ENCODE measurements at places on chromosomes 5 and 9. TPM values are rescaled to one million over a fixed set of nuclear protein-coding genes. Genes with fewer than 3 reads are reported as not detected.

DNA sequence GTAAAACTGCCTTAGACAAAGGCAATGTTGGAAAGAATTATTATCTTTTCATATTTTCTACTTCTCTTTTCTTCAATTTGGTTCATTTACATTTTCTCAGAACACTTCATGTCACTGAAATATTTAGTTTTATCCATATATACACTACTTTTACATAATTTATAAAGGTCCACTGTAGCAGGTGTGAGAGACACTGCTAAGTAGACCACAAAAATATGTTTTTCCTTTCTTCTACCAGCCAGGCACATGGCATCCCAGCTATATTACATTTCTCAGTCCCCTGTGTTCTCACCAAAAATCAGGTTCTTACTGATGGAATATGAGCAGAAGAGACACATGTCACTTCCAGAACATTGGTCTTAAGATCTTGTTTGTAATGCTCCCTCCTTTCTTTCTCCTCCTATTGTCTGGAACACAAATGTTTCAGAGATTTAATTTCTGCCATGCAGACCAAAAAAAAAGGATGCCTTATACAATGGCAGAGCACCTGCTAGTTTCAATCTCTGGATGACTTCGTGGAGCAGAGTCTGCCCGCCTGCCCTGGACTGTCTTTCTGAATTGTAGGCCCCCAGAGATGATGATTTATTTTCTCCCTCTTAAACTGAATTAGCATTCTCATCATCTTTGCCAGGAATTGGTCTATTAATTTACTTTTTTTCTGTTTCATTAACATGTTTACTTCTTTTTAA, 125.4 kb upstream of the ACOT12 start:
- no peak for DNase-seq

- no peak for DNase-seq
Observed at GRCh38 chr5:120465436-120465961, 1.4 kb downstream of the PRR16 start.

GRCh38 chr9:14533867-14534640, 159.2 kb downstream of the ZDHHC21 start:
- no peak for DNase-seq

The SPATA24 gene
- 4.4 TPM for total RNA-seq

The ORM2 gene
- total RNA-seq: not detected

The ZNF484 gene
- 16.5 TPM for total RNA-seq

The CFAP157 gene
- total RNA-seq: not detected

The MSH3 gene
- 17.3 TPM for total RNA-seq

GRCh38 chr9:131275332-131276093, 797 bp downstream of the FAM78A start:
- DNase-seq: no peak

GRCh38 chr5:38078161-38078560, 180.2 kb upstream of the EGFLAM start:
- DNase-seq: no peak

GRCh38 chr5:90099099-90099498, 310.5 kb downstream of the CETN3 start:
- DNase-seq: no peak

The SV2C gene
- total RNA-seq: 0.12 TPM

DNA sequence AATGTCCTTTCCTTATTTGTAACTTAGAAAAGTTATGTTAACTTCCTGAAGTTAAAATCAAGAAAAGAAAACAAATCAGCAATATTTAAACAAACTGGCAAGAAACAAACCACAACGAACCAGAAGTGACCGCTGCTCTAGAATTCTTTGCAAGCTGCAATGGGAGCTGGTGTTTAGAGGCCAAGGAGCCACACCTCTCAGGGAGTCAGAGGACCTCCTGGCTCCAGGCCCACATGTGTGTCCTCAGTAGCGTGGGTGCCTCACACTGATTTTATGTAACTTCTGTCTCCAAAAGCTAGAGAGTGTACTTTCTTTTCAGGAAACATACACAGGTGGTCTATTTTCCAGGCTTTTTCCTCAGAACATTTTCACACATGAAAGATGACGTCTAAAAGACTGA, 100.4 kb downstream of the IRX2 start:
- no peak for DNase-seq

- no peak for DNase-seq
Observed at GRCh38 chr5:35561396-35561795, 56.3 kb upstream of the SPEF2 start.

GRCh38 chr5:113359419-113359818, 75.4 kb downstream of the TSSK1B start:
- DNase-seq: no peak

The DRD1 gene
- total RNA-seq: not detected

GRCh38 chr9:121925935-121926334, 167.2 kb downstream of the TTLL11 start:
- no peak for DNase-seq

DNA sequence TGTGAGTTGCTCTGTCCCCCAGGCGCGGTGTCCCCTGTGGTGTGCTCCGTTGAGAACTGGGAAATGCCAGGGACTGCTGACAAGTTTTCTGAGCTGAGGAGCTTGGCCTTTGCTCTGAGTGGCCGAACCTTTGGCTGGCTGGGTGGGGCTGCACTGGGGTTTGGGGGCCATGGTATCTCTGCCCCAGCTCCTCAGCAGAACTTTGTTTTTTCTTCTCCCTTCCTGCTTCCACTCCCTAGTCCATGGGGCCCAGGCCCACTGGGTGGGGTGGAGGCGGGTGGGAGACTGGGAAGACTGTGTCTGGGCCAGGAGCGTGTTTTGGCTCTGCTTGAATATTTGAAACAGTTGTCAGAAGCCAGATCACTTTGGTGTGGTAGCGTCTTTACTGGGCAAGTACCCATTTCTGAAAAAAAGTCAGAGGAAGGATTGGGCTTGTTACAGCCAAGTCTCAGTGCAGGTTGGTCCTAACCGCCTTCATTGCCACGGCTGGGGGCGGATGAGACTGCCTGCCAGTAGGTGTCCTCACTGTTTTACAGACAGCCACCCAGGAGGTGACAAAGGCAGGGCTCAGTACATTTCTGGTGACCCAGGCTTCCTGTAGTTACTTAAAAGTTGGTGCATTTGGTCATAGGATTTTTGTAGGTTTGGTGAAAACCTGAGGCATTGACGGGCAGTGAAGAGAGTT, 92.7 kb downstream of the DAB2IP start:
- peak; percentile 72 for DNase-seq

The FSTL4 gene
- total RNA-seq: 0.57 TPM

GRCh38 chr5:124408738-124409453, 337.5 kb downstream of the ZNF608 start:
- no peak for DNase-seq

The FOCAD gene
- 19.6 TPM for total RNA-seq

DNA sequence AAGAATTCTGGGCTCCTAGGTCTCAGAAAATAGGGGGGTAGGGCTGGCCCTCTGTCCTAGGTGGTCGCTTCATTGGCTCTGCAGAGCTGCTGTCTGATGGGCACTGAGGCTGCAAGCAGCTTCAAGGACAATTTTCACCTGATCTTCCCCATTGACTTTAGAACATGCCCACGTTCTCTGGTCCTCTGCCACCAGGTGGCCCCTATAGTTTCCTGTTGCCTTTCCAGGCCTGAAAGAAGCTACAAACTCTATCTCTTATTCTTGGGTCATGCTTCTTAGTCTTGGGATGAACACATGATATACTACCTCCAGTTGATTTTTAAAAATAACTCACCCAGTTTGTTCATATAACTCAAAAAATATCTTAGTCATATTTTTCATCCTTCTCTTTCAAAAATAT, 26.3 kb downstream of the SPZ1 start:
- DNase-seq: peak; percentile 52

DNA sequence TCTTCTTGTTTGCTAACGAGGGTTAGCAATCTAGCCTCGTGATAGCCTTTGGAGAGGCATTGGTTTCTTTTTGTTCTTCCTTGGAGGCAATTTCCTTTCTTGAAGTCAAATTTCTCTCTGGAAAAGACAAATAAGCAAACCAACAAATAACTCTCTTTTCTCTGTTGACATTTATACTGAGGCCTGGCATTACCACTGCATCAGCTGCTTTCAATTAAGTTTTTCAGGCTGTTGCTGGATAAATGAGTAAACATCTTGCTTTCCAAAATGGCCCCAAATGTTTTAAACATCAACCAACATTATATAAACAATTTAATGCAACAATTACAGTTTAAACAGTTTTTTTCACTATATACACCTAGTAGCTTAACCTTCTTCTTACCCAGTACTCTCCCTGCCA, 264.4 kb downstream of the HTR1A start:
- no peak for DNase-seq

- DNase-seq: no peak
Observed at GRCh38 chr5:25448190-25448621, 803.4 kb upstream of the CDH10 start.

GRCh38 chr5:179119415-179120170, 59.4 kb downstream of the ZNF354C start:
- DNase-seq: no peak

The NR2F1-AS1 gene
- not detected for total RNA-seq

GRCh38 chr5:152437866-152438265, 32.8 kb upstream of the NMUR2 start:
- DNase-seq: no peak

GRCh38 chr5:180466316-180466715, 27.9 kb upstream of the CNOT6 start:
- DNase-seq: no peak

The NPR3 gene
- total RNA-seq: 2.4 TPM

DNA sequence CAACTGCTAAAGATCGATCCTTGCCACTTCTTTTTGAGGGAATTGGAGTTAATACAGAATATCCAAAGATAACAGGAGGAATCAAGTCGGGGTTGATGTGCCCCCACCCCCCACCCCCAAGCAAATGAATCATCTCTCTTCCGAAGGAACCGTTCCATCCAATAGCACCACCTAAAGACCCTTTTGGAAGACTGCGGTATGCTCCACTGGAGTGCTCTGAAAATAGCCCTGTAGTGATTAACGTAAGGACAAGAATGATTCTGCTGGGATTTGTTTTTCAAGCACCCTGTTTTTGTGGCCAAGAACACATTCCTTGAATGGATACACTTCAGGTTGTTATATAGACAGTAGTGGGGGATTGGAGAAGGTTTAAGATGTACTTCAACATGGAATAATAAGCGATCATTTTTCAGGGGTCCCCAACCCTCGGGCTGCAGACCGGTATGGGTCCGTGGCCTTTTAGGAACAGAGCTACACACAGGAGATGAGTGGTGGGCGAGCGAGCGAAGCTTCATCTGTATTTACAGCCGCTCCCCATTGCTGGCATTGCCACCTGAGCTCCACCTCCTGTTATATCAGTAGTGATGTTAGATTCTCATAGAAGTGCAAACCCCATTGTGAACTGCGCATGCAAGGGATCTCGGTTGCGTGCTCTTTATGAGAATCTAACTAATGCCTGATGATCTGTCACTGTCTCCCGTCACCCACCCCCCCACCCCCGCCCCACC, 44.5 kb upstream of the TMEM252 start:
- DNase-seq: no peak

GRCh38 chr5:124642151-124642550, 104.3 kb downstream of the ZNF608 start:
- DNase-seq: no peak

- DNase-seq: no peak
Observed at GRCh38 chr5:9428272-9428671, 117.6 kb downstream of the SEMA5A start.

DNA sequence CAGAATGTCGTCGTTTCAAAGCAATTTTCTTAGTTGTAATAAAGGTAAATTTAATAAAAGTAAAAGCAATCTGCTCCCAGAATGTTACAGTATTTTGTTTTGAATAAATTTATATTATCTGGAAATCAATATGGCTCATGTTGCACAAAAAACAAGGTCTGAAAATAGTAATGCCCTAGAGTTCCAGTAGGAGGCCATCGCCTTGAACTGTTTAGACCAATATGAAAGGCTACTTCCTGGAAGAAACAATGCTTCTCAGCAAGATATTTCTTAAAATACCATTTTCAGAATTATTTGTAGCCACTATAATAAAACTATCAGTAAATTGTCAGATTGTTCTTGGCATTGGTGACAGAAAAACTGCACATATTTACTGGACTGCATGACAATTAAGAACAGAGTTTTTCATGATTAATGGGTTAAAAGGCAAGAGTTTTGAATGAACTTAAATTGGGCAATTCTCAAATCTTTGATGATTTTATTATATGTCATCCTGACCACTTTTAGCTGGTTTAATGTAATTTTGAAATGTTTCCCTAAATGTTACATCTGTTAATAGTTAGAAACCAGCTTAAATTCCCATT, 153.2 kb downstream of the COMMD10 start:
- DNase-seq: no peak

DNA sequence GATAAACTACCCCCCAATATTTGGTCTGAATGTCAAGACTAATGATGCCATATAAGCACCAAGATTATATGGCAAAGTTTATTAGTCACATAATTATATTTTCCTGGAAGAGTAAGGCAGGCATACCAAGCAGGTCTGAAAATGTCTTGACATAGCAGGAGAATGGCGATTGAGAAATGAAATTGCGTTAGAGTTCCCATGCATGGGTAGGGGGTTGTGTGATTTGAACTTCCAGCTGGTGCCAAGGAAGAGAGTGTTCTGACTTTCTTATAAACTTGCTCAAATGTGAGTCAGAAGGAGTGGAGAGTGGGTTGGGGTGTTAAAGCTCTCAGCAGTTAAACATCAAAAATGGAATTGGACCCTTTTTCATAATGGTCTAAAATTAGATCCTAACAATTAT, 1200.6 kb upstream of the ACO1 start:
- DNase-seq: no peak

- peak; percentile 42 for DNase-seq
Observed at GRCh38 chr5:74865804-74866595, at the start of gene FAM169A. Gene FAM169A (minus strand): TSS chr5:74866387. CDS start chr5:74841676, 24,711 bp downstream.

The ANGPTL2 gene
- total RNA-seq: not detected

DNA sequence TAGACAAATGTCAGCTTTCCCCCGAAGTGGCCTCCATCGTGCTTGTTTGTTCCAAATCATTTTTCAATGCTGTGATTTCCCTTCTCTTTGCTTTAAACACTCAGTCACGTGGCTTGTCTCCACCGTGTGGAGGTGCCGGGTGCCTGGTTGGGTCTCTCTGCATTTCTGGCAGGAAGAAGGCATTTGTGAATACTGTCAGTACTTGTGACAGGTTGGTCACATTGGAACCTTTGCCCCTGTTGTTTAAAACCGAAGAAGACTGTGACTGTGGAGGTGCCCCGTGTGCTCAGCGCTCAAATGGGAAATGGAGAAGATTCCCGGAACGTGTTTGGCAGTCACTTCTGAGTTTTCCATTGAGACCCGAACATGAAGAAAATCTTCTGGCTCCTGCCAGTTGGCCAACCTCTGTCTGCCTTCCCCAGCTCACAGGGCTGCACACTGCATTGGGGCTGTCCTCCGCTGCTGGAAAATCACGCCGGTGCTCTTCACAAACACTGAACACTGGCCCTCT, 74.6 kb downstream of the LMNB1 start:
- DNase-seq: peak; percentile 80

The SLC22A4 gene
- not detected for total RNA-seq
